Purkinje cell (primary cell): ENCODE measurements at places on chromosomes 7 and 10. TPM values are rescaled to one million over a fixed set of nuclear protein-coding genes. Genes with fewer than 3 reads are reported as not detected.

The TRIM74 gene
- polyA plus RNA-seq = not detected in 2 replicates

The SPDYE2B gene
- 0.35 TPM in 1 of 2 replicates, not detected in the other for polyA plus RNA-seq

The MPP7 gene
- polyA plus RNA-seq = 1.1 and 2.8 TPM in 2 replicates

The FLNC gene
- not detected in 2 replicates for polyA plus RNA-seq

The PRSS58 gene
- polyA plus RNA-seq = not detected in 2 replicates

The PDZD7 gene
- 0.77 and 5.0 TPM in 2 replicates for polyA plus RNA-seq

The SMKR1 gene
- polyA plus RNA-seq = 4.8 and 5.9 TPM in 2 replicates

The SLC39A12 gene
- 0.58 TPM in 1 of 2 replicates, not detected in the other for polyA plus RNA-seq

The ANLN gene
- 2.1 and 4.8 TPM in 2 replicates for polyA plus RNA-seq

The PTPN20 gene
- 30.1 and 36.9 TPM in 2 replicates for polyA plus RNA-seq

The ANKRD22 gene
- polyA plus RNA-seq = not detected in 2 replicates

The ANKRD1 gene
- polyA plus RNA-seq = not detected in 2 replicates

The ZC3HAV1L gene
- not detected in 2 replicates for polyA plus RNA-seq

The C10orf95 gene
- polyA plus RNA-seq = not detected in 2 replicates

The PLEKHS1 gene
- polyA plus RNA-seq = not detected in 2 replicates

The CASP2 gene
- 1.3 and 3.5 TPM in 2 replicates for polyA plus RNA-seq

The ZNF853 gene
- not detected in 2 replicates for polyA plus RNA-seq

The FGFR2 gene
- 38.5 and 53.3 TPM in 2 replicates for polyA plus RNA-seq

The DNAJC30 gene
- polyA plus RNA-seq = 1.9 and 2.0 TPM in 2 replicates

The UCN3 gene
- not detected in 2 replicates for polyA plus RNA-seq

The CEP55 gene
- polyA plus RNA-seq = not detected in 2 replicates

The PLAU gene
- polyA plus RNA-seq = not detected in 2 replicates

The CYP2C19 gene
- polyA plus RNA-seq = 0.94 and 2.6 TPM in 2 replicates

The CPED1 gene
- not detected in 2 replicates for polyA plus RNA-seq

The ABCA13 gene
- polyA plus RNA-seq = not detected in 2 replicates

The GPR26 gene
- 0.06 and 0.67 TPM in 2 replicates for polyA plus RNA-seq

The NEUROD6 gene
- polyA plus RNA-seq = 0.11 and 21.4 TPM in 2 replicates

The PRLHR gene
- polyA plus RNA-seq = not detected in 2 replicates

The UMAD1 gene
- 16.6 and 24.0 TPM in 2 replicates for polyA plus RNA-seq

The GCK gene
- 1.3 and 3.7 TPM in 2 replicates for polyA plus RNA-seq

The PLCE1 gene
- 0.48 and 0.58 TPM in 2 replicates for polyA plus RNA-seq

The PIP gene
- polyA plus RNA-seq = not detected in 2 replicates

The ASAH2 gene
- polyA plus RNA-seq = 1.7 and 4.4 TPM in 2 replicates

The CHRM2 gene
- 0.87 TPM in 1 of 2 replicates, not detected in the other for polyA plus RNA-seq

The PSMC2 gene
- 253 and 306 TPM in 2 replicates for polyA plus RNA-seq
